ENCODE measurements at places on chromosomes 6 and 20. TPM values are rescaled to one million over a fixed set of nuclear protein-coding genes. Genes with fewer than 3 reads are reported as not detected.

Gene RIPOR2
- 0.26 TPM for total RNA-seq

Gene MYLIP
- total RNA-seq = 2.8 TPM

Gene TBX18
- total RNA-seq = 15.8 TPM

Gene CLDN20
- not detected for total RNA-seq

Gene PPP1R3D
- total RNA-seq = 1.1 TPM

Gene MYCT1
- total RNA-seq = 0.11 TPM

Gene HLA-DMA
- total RNA-seq = 3.4 TPM

Gene SPO11
- total RNA-seq = not detected

Gene HLA-DOB
- 0.23 TPM for total RNA-seq

Gene WFDC10A
- total RNA-seq = not detected

Gene PRR18
- total RNA-seq = 0.14 TPM

Gene SIM1
- not detected for total RNA-seq

Gene MRPS18B
- 69.2 TPM for total RNA-seq

Gene SYCP2L
- 3.9 TPM for total RNA-seq

Gene SLCO4A1
- 11.6 TPM for total RNA-seq

Gene CCR6
- 0.14 TPM for total RNA-seq

Gene LINC00237
- total RNA-seq = not detected

Gene TMEM217
- total RNA-seq = 0.76 TPM

Gene ANGPT4
- not detected for total RNA-seq

Gene MYMX
- not detected for total RNA-seq

Gene SYNE1
- 30.5 TPM for total RNA-seq

Gene TBXT
- total RNA-seq = not detected

Gene SLC52A3
- total RNA-seq = 0.51 TPM

Gene GSTA3
- not detected for total RNA-seq

Gene TMEM74B
- total RNA-seq = 3.4 TPM

Gene DNMT3B
- total RNA-seq = 5.1 TPM

Gene TNF
- not detected for total RNA-seq

Gene GNRH2
- 0.47 TPM for total RNA-seq

Gene VPS16
- 19.3 TPM for total RNA-seq
